ENCODE measurements at places on chromosomes 7 and 10.
A peak's percentile ranks its signal among the peaks of the same experiment; 100 is the strongest.

GRCh38 chr10:33706191-33706590 lies 371.7 kb upstream of the NRP1 start:
- ATAC-seq, result no peak

GRCh38 chr7:348962-349743 lies 59.2 kb downstream of the FOXL3 start:
- no peak for ATAC-seq

DNA sequence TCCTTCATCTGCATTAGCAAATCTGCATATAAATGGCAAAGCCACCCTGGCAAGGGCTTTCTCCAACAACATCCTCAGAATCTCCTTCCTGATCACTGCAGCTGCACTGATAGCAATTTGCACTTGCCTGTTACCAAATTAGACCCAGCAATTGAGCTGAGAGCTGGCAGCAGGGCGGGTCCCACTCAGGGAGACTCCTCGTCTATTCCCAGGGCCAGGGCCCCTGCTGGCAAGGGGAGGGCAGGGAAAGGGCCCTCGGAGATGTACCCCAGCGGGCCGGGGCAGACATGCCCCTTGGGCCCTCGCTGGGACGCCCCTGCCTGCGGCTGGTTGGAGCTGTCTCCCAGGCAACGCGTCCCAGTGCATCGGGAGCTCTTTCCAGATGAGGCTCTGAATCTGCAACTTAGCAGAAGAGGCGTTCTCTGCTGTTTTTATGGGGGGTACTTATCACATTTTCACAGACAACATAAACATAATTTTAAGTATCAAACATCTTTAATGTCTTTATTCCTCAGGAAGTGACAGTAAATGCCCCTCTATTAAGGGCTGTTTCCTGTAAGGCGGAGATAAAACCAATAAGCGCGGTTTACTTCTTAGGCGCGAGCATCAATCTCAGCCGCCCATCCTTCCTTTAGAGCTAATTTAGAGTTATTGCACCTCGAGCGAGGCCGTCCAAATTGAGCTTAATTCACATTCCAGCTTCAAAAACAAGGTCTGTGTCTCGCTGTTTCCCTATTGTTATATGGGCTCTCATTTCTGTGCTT lies 249.0 kb upstream of the PPP2R2D start:
- ATAC-seq, result no peak

DNA sequence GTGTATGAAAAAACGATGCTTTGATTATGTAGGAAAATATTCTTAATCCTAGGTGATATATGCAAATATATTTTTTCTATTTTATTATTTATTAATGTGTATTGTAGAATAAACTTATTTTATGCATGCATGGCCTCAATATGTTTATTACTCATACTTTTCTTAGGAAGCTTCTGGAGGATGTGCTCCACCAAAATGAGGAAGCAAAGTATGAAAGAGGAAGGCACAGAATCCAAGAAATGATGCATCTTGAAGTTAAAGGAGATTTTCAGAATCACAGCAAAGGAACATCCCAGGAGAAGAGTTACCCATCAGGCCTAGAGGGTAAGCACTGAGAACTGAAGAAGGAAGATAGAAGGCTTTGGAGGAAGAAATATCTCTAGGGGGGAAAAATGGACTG lies 35.0 kb upstream of the MRPS16 start:
- ATAC-seq, result no peak

- ATAC-seq, result no peak
Observed at GRCh38 chr7:234051-234707, 41.8 kb downstream of the FAM20C start.

- peak; percentile 2 for ATAC-seq
Observed at GRCh38 chr10:118045837-118046394, 825 bp downstream of the RAB11FIP2 start.

- no peak for ATAC-seq
Observed at GRCh38 chr7:34558022-34558421, 100.0 kb upstream of the NPSR1 start.

DNA sequence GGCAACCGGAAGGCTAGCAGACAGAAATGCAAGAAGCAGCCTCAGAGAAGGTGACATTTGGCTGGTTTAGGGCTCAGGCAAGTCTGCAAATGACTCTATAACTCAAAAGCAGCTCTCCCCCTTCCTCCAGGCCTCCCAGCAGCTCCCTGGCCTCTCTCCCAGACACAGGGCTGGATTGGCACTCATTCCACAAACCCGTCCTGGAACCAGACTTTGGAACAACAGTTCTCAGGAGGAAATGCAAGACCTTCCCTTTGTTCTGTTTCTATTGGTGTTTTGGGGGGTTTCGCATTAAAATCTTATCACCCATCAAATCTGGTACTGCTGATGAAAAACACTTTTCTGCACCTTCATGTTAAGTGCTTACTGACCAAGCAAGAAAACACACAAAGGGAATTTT lies 40.3 kb upstream of the EFCAB10 start:
- ATAC-seq, result no peak

- ATAC-seq, result no peak
Observed at GRCh38 chr7:83693256-83693655, 44.3 kb upstream of the SEMA3E start.

DNA sequence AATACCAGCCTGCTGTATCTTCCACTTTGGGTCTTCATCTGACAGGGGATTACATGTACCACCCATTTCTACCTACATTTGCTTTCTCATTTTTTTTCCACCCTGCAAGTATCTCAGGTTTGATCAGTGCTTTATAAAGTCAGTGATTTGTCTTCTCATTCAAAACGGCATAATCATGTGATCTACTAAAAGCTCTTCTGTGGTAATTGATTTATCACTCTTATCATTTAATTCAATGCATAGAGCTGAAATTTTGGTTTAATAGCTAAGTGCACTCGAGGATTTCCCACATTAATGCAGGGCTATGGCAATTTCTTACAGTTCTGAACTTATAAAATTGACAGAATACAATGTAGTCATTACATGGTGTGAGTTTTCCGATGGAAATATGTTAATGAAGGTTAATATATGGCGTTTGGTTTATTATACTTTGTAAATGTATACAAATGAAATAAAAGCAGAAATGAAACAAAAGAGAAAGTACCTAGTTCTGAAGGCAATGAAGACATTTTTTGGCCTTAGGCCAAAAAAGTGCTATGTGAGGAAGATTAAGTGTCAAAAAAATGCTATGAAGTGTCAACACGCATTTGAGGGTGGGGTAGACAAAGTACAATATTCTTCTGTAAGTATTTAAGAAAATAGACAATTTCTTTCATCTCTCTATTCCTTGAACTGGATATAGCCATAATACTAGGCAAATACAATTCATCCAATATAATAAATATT lies 457.3 kb downstream of the ETV1 start:
- no peak for ATAC-seq

GRCh38 chr7:106736508-106737201 lies 75.7 kb upstream of the CCDC71L start:
- ATAC-seq, result peak; percentile 95

DNA sequence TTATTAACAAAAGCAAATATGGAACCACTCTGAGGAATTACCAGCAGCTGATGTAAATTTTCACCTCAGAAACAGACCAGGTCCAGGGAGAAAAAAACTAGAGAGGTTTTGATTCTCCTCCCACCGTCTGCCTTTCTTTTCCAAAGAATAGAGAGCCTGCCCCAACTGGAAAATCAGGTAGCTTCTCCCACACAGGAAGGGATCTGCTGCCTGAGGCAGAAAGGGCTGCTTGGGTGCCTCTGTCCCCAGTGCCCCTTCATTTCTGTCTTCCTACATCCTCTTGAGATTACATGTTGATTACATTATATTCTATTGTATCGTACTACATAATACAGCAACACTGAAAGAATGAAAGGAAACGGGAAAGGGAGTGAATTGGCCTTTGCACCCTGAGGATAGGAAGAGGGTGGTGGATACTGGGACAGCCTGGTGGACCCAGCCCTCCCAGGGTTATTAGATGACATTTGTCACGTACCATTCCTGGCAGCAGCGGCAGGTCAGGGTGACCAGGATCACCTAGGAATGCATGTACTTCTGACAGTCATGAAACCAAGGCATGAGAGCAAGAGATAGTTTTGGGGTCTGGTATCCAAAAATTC lies 8.9 kb downstream of the ST8SIA6 start:
- no peak for ATAC-seq
